ENCODE measurements at places on chromosomes 12 and 14. TPM values are rescaled to one million over a fixed set of nuclear protein-coding genes. Genes with fewer than 3 reads are reported as not detected.

GRCh38 chr12:68305278-68305677 is 26.9 kb downstream of the MDM1 start:
- H3K4me1 ChIP-seq, result no peaks in the 10 kb centered on the region
- H3K36me3 ChIP-seq, result peaks cover 28% of the 10 kb centered on the region
- no peak for DNase-seq
- H3K27ac ChIP-seq, result no peak overlapping the region
- H3K27me3 ChIP-seq, result no peaks in the 10 kb centered on the region

GRCh38 chr14:65594153-65594881 is 181.8 kb downstream of the FUT8 start:
- H3K36me3 ChIP-seq, result no peaks in the 10 kb centered on the region
- H3K4me3 ChIP-seq, result no peak overlapping the region
- H3K27me3 ChIP-seq, result no peaks in the 10 kb centered on the region

DNA sequence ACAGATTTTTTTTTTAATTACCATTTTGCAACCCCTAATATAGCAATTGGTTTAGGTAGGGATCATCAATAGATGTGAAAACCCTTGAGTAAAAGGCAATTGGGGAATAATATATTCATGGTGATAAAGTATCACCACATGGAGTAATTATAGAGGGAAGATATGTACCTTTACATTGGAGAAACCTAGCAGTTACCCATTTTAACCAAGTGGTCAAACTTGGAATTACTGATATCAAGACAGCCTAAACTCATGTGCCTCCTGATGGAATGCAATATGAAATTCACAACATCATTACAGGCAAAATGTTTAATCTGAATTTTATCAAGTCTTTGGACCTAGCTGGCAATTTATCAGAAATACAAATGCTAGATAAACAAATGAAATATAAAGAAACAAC is 6.7 kb upstream of the SLC10A1 start:
- no peak overlapping the region for H3K27ac ChIP-seq
- no peak for DNase-seq
- H3K4me3 ChIP-seq, result no peak overlapping the region
- H3K4me1 ChIP-seq, result no peaks in the 10 kb centered on the region
- no peaks in the 10 kb centered on the region for H3K27me3 ChIP-seq
- no peaks in the 10 kb centered on the region for H3K36me3 ChIP-seq

DNA sequence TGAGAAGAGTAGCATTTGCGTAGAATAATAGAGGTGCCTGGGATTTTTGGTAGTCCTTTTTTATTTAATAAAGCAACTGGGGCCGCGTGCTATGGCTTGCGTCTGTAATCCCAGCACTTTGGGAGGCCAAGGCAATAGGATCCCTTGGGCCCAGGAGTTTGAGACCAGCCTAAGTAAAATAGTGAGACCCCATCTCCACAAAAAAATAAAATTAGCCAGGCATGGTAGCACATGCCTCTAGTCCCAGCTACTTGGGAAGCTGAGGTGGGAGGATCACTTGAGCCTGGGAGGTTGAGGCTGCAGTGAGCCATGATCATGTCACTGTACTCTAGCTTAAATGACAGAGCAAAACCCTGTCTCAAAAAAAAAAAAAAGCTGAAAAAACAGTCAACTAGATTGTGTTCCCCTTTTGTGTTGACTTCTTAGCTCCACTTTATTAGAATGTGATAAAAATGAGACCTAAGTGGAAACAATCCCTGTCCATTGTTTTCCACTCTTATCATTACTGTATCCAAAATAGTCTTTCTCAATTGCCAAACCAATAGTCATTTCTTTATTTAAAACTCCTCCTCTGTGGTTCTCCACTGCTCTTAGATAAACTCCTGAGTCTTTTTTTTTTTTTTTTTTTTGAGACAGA is 7.4 kb downstream of the PRKCH start:
- no peak overlapping the region for H3K4me3 ChIP-seq
- peak overlapping the region; percentile 91 for H3K27ac ChIP-seq
- H3K27me3 ChIP-seq, result no peaks in the 10 kb centered on the region
- DNase-seq, result no peak
- no peaks in the 10 kb centered on the region for H3K36me3 ChIP-seq

Gene HOXC9
- polyA plus RNA-seq, result not detected

Gene LMO3
- 0.07 TPM for polyA plus RNA-seq
